ENCODE measurements at places on chromosomes 7 and 10.

- DNase-seq, result no peak
Measured at GRCh38 chr10:132927824-132928223, 14.5 kb downstream of the CFAP46 start.

- no peak for DNase-seq
Measured at GRCh38 chr7:31850601-31851000, 163.6 kb downstream of the PPP1R17 start.

DNA sequence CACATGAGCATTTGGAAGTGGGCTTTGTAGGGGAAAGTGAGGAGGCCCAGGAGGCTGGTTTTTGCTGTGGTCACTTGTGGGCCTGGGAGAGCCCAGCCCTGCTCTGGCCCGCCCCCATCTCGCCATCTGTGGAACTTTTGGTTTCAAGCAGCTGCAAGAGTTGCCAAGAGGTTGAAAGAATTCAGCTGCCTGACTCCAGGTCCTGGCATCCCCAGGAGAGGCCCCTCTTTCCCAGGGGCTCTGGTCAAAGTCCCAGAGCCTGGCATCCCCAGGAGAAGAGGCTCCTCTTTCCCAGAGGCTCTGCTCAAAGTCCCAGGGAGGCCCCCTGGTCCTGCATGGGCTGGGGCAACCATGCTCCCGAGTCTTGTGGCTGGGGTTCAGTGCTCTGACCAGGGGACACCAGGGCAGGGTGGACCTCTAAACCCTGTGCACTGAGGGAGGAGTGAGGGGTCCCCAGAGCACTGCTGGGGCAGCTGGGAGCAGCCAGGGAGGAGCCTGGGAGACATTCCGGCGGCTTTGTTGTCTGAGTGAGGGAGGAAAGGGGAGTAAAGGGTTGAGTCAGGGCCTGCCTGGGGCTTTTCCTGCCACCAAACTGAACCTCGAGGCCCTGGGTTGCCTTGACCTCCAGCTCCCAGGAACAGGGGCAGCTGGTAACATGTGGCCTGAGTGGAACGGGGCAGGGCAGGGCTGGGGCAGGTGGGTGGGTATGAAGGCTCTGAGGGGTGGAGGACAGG lies 27.7 kb upstream of the CSGALNACT2 start:
- DNase-seq, result no peak

- DNase-seq, result no peak
Measured at GRCh38 chr7:128777156-128778123, 1.8 kb upstream of the OPN1SW start.

DNA sequence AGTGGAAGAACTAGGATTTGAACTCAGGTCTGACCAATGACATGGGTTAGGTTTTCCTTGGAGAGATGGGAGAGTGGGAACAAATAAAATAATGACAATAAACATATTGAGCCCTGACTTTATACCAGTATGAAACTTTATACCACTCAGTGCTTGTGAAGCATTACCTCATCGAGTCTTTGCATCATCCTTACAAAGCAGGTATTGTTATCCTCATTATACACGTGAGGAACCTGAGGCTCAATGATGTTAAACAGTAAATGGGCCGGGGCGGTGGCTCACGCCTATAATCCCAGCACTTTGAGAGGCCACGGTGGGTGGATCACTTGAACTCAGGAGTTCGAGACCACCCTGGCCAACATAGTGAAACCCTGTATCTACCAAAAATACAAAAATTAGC lies 47.7 kb downstream of the HHEX start:
- DNase-seq, result no peak

DNA sequence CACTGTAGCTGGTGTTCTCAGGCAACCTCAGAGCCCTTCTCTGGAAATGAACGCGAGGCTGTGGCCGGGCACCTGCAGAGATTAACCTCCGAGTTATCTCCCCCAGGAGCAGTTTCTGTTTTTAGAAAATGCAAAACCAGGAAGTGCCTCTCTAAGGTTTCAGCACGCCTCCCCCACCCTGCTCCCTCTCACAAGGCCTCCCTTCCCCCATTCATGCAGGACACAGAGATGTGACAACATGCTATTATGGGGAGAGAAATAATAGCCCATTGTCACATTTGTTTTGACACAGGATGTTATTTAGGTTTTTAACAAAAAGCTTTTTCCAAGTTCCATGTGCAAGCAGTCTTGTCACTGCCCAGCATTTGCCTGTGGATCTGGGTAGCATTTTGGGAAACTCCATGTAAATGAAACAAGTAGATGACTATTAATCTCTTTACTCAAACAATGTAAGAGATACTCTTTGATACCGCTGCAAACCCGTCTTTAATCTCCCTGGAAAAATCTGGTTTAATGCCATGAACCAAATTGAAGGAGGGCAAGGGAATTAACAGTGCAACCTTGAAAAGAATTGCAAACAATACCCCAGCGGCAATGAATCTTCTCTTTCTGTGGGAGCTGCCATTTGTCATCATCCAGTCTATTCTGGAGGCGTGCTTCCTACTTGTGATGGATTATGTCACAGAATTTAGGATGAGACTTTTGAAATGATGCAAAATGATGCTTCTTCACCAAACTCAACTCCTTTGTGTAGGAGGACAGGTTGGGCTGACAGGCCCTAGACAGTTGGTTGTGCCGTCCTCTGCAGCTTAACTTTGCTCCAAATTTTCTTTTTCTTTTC lies 86.5 kb upstream of the NMT2 start:
- DNase-seq, result no peak

GRCh38 chr7:156473476-156474240 lies 166.9 kb upstream of the RNF32 start:
- DNase-seq, result no peak

- no peak for DNase-seq
Measured at GRCh38 chr7:100710452-100710851, 4.5 kb downstream of the POP7 start.

DNA sequence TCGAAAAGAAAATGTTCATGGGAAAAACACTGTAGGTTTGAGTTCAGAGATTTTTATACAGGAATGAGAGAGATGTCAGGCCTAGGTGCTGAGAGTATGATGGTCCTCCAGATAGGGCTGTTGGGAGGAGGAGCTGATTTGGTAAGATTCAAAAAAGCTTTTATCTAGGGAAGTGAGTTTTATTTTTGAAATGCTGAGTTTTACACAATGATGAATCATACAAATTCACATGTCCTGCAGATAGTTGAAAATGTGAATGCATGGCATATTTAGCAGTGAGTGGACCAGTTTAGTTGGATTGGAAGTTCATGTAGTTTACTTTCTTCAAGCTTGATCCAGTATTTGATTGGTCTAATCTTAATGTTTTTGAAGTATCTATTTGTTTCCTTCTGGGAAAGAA lies 154.8 kb downstream of the LRRC4 start:
- DNase-seq, result no peak

- no peak for DNase-seq
Measured at GRCh38 chr7:39465055-39465929, 100.9 kb upstream of the YAE1 start.

DNA sequence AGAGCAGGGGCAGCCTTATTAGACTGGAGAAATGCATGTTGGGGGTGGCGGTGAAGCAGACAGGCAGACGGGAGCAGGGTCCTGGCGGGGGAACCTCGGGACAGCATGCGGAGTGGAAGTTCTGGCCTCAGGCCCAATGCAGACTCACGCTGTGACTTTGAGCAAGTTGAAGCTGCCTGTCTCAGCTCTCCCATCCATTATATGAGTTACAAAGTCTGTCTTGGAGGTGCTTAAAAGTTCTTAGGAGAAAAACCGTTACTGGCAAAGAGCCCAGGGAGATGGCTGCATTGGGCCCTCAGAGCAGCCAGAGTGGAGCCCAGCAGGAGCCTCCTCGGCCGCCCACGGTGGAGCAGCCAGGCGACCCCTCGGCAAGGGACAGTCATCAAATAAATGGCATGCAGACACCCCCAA lies 509.5 kb downstream of the PLXNA4 start:
- DNase-seq, result no peak

DNA sequence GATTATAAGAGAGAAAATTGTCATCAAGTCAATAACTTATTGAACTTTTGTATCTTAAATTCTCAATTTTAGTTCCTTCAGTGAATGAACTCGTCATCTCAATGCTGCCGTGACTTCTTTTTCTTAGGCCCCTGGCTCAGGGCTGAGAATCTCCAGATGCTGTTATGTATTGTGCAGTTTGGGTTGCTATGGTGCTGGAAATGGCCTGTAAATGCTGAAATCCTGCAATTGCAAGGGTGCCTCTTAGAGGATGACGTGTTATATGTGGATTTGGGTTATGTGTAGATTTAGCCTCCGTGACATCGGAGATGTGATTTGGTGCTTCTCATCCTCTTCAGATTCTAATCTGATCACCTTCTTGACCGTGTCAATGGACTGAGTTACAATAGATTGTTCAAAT lies 55.7 kb upstream of the ZRANB1 start:
- no peak for DNase-seq

- no peak for DNase-seq
Measured at GRCh38 chr10:112362833-112363232, 11.1 kb upstream of the ACSL5 start.

- DNase-seq, result no peak
Measured at GRCh38 chr10:110977662-110978061, 58.3 kb downstream of the SHOC2 start.

GRCh38 chr10:95560278-95561176 lies 644 bp downstream of the SORBS1 start:
- DNase-seq, result peak; percentile 25

DNA sequence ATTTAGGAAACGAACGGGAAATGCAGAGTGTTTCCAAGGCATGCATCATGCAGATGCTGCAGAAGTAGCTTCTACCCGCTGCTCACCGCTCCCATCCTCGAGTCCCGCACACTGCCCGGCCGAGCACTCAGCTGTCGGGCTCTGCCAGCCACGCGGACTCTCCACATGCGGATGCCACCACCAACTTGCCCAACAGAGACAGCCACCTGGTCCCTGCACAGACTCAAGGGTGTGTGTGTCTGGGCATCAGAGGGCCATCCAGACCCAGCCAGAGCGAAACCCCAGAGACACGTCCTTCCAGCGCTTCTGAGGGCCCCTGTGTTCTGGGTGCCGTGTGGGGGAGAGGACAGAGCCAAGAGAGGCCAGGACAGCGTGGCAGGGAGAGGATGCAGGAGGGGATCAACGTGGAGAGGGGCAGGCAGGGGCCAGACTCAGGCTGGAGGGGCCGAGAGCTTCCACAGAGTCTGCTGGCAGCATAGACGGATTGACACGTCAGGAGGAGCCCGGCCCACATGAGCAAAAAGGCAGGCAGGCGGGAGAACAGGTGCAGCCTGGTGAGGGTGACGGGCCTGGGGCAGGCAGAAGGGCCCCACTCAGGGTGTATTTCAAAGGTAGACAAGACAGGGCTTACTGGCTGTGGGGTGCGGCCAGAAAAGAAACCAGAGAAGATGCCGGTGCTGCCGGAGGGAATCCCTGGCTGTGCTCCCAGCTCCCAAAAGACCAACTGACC lies 18.3 kb downstream of the GPER1 start:
- no peak for DNase-seq

DNA sequence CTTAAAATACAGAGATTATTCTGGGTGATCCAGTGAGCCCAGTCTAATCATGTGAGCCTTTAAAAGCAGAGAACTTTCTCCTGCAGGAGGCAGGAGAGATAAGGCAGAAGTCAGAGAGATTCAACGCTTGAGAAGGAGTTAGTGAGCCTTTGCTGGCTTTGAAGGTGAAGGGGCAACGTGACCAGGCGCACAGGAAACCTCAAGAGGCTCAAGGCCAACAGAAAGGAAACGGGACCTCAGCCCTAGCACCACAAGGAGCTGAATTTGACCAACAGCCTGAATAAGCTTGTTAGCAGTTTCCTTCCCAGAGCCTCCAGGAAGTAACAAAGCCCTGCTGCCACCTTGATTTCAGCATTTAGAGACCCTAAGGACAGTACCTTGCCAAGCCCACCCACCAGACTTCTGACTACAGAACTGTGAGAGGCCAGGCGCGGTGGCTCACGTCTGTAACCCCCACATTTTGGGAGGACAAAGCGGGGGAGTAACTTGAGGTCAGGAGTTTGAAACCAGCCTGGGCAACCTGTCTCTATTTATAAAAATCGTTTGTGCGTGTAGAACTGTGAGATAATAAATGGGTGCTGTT lies 87.3 kb upstream of the KAT6B start:
- DNase-seq, result no peak

GRCh38 chr7:102165136-102165535 lies 121.5 kb upstream of the SH2B2 start:
- DNase-seq, result no peak

- no peak for DNase-seq
Measured at GRCh38 chr10:2978111-2978510, 89.2 kb upstream of the PFKP start.

DNA sequence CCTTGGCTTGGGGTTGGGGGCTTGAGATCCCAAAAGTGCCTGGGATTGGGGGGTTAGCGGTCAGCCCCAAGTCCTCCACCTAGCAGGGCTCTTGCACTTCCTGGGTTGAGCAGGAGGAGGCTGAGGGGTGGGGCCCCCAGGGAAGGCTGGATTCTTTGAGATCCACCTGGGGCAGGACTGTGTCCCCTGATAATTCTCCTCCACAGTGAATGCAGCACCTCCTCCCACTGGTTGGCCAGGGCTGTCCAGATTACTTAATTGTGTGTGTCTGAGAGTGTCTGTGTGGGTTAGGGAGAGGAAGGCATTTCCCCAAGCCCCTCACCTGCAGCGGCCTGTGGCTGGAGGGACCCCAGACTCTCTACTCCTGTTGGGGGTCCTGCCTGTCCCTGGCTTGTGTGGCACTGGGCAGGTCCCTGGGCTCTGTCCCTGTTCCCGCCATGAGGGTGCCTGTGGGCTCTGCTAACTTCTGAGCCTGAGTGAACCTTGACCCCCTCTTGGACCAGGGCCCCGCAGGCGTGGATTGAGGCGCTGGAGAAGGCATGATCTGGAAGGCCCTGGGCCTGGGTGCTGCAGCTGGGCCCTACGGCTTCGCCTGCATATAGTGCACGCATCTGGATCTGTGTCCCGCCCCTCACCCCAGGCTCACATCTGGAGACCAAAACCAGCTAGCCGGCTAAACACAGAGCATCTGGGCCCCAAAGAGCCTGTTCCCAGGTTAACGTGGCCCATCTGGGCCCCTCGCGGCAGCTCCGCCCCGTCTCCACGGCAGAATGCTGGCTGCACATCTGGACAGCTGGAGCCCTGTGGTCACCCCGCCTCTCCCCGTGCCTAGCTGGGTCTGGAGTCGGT lies 10.4 kb downstream of the TMEM270 start:
- no peak for DNase-seq

- DNase-seq, result no peak
Measured at GRCh38 chr7:11524476-11525397, 307.3 kb downstream of the THSD7A start.

DNA sequence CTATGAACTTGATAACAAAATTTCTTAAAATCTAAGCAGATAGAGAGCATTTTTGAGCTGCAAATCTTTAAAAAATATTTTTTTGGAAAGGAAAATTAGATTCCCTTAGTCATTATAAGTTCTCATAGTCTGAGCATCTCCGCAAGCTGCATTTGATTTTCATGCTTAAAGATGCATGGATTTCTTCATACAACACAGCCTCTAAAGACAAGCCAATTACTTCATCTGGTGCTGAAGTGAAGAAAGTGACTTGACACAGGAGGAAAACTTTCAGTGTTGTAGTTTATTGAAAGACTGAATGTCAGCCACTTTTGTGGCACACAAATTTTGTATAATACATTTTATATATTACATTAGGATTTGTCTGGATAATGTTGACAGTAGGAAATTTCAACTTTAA lies 22.5 kb downstream of the SEMA3D start:
- no peak for DNase-seq
